Left ventricle myocardium superior (tissue), 1 donor: ENCODE measurements at places on chromosomes 5 and 9.

DNA sequence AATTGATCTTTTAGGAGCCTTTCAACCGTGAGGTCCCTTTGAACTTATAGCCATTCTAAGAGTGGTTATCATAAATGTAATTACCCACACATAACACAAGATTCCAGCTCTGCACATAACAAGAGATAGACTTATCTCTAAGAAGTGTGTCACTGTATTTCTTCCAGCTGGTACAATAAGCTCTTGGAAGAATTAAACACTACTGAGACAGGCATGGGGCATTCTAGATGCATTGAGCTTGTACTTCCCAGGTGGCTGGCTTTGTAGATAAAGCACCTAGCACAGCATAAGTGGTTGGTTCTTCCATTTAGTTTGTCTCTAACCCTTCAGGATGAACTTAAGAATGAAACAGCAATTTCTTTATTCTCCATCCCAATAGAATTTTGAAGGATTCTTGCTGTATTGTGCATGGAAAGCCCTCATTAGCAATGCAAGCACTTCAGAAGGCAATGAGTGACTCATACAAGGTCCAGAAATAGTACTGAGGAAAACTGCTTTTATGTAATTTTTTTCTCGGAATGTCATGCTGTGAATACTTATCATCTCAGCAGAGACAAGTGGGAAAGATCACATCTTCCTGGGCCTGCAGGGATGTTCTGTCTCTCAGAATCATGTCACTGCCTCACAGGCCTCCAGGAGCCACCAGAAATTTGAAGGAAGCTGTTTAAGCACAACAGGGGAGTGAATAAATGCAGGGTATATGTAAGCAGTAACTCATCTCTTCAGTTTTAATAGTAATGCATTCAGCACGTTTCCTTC, 91.1 kb upstream of the CD180 start:
- no peak for DNase-seq

GRCh38 chr5:156164306-156164705, 162.7 kb upstream of the SGCD start:
- no peak for DNase-seq

GRCh38 chr5:132653716-132654115, 4.3 kb upstream of the IL13 start:
- no peak for DNase-seq

DNA sequence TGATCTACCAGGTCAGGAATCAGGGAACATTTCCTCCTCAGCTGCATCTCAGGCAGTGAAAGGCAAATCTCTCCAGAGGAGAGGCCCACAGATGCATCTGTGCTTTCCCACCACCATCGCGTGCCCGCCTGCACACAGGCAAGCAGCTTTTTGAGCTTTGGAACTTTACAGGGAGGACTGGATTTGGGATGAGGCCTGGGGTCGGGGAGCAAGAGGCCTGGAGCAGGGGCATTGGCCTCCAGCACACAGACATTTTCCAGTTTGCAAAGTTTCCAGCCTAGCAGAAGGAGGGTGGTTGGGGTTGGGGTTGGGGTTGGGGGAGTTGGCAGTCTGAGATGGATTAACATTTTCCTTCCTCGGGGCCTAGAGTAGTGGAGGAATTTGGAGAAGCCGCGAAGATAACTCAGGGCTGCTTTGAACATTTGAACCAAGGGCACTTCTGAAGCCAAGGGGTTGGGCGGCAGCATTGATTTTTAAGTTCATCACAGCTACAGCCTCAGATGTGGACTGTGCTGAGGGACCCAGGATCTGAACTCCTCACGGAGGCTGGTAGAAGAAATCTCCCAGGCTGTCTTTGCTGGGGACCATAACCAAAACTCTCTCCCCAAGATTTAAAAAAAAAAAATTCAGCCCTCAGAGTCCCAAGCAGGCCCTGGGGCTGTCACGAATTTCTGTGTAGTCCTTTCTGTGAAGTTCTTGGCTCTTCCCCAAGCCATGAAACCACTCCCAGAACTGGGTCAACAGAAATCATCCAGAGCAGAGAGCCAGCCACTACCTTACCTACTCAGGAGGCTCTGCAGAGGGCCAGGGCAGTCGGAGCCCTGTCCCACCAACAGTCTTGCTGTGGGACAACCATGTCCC, 25.6 kb downstream of the C5orf15 start:
- no peak for DNase-seq

GRCh38 chr9:15222313-15222712, 84.7 kb downstream of the TTC39B start:
- no peak for DNase-seq

DNA sequence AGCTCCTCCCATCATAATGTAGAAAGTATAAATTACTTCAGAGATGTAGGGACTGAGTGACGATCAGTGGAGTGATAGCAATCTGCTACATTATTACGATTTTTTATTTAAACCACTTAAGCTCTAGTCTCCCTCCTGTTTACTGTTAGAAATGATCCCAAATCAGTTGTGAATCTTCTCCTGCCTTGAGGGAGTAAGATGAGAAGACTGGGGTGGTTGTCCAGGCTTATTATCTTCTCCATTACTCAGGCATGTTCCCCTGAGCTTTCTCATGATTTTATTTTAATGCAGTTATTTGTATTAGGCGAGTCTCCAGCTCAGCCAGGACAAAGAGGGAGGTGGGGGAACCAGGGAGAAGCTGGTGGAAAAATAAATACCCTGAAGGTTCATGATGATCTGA, 48.2 kb upstream of the CTNNA1 start:
- DNase-seq = no peak

DNA sequence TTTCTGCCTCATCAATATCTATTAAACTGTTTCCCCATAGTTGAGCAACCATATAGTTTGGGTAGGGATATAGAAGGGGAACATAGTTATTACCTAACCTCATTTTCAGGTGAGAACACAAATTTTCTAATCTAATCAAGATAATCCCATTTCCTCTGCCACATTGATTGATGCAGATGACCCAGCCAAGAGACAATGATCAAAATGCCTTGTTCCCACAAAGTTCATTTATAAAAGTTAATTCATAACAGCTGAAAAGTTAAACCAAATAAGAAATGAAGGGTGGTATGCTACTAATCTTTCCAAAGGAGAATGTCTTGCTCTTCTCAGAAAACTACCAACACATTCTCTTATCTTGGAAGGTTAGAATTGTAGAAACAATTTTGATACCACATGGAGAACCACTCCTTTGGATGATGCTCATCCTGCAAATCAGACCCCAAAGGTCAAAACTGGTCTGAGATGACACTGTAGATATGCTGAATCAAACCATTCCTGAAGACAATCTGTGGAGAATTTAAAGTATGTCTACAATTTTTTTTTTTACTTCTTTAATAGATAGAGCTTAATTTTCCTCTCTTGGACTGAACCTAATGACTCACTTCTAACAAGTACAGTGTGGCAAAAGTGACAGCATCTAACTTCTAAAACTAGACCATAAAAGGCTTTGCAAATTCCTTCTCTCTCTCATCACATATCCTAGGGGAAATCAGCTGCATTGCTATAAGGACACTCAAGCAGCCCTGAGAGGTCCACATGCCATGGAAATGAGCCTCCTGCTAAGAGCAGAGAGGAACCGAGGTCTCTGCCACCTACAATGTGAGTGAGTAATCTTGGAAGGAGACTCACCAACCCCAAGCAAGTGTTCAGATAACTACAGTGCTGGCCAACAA, 586.7 kb upstream of the TUSC1 start:
- no peak for DNase-seq

DNA sequence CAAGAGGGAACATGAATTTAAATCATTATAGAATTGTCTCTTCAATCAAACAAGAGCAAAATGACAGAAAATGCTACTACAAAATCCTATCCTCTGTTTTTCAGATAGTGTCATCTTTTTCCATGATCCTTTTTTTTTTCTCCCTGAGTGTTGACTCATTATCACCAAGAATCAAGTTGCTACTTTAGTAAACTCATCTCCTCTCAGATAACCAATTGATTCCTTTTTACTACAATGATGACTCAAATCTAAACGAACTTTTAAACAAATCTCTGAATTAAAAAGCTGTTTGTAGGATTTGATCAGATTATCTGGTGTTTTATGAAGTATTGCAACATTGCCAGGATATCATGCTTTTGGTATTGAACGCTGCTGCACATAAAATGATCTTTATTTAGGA, 23.9 kb upstream of the IL7R start:
- no peak for DNase-seq
